ENCODE measurements at places on chromosomes 4 and X.

- no peak for DNase-seq
Measured at GRCh38 chrX:27903960-27904359, 77.3 kb downstream of the DCAF8L1 start.

GRCh38 chr4:13484749-13485221, 645 bp upstream of the RAB28 start:
- peak; percentile 13 for DNase-seq

GRCh38 chr4:144463896-144464295, 182.1 kb upstream of the HHIP start:
- no peak for DNase-seq

DNA sequence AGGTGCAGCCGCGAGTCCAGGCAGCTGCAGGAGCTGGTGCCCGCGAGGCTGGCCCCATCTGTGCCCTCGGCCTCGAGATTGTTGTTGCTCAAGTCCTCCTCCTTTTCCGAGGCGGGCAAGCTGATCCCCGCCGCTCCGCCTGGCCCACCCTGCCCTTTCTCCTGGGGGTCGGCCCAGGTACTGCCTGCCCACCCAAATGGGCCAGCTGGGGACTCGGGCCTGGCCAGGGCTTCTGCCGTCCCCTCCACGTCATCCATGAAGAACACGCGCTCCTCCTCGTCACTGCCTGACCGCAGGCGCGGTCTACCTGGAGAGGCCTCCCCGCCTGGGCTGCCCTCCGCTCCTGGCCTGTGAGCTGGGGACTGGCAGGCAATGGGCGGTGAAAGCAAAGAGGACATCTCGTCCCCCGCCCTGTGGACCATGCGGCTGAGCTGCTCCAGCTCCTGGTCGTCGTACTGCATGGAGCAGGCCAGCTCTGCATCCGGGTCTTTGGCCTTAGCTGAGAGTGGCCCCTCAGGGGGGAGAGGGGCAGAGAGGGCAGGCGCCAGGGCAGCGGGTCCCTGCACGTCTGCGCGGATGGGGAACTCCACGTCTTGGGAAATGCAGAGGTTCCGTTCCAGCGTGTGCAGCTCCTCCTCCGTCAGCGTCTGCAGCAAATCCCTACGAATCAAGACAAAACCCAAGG, 43.1 kb upstream of the MXD4 start:
- no peak for DNase-seq

- DNase-seq: no peak
Measured at GRCh38 chr4:3413675-3414420, 27.9 kb upstream of the HGFAC start.
